ENCODE measurements at places on chromosomes 6 and 20.

DNA sequence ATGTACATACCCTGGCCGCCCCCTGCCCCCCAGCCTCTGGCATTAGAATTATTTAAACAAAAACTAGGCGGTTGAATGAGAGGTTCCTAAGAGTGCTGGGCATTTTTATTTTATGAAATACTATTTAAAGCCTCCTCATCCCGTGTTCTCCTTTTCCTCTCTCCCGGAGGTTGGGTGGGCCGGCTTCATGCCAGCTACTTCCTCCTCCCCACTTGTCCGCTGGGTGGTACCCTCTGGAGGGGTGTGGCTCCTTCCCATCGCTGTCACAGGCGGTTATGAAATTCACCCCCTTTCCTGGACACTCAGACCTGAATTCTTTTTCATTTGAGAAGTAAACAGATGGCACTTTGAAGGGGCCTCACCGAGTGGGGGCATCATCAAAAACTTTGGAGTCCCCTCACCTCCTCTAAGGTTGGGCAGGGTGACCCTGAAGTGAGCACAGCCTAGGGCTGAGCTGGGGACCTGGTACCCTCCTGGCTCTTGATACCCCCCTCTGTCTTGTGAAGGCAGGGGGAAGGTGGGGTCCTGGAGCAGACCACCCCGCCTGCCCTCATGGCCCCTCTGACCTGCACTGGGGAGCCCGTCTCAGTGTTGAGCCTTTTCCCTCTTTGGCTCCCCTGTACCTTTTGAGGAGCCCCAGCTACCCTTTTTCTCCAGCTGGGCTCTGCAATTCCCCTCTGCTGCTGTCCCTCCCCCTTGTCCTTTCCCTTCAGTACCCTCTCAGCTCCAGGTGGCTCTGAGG lies 7.6 kb downstream of the CDKN1A start:
- no peak for DNase-seq

DNA sequence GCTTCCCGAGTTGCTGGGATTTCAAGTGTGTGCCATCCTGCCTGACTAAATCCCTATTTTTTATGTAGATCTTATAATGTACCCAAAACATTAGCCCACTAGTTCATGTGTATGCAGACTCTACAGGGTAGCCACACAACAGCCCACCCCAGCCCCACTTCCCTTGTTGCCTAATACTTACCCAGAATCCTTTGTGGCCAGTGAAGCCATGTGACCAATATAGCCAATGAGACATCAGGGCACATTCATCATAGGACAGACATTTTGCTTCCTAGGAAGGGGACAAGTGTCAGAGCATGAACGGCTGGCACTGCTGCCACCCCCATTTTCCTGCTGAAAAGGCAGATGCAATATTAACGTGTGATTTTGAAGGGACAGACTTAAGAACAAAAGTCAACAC lies 36.0 kb upstream of the TCP11 start:
- no peak for DNase-seq

DNA sequence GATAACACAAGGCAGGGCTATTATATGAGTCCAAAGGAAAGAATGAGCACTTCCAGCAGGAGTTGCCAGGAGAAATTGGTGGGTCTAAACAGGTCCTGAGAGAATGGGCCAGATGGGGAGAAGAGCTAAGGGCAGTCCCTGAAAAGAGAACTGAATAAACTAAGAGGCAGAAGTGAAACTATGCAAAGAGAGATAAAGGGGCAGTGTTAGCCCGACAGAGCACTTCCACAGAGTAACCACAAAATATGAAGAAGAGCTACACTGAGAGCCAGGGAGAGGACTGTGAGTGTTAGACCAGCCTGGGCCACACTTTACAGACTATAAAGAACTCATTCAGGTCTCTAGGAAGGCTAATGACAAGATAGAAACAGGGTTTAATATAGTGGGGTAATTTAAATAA lies 43.8 kb downstream of the RALGAPA2 start:
- DNase-seq, result peak; percentile 18

GRCh38 chr20:58179083-58179431 lies 49.4 kb downstream of the ANKRD60 start:
- no peak for DNase-seq

DNA sequence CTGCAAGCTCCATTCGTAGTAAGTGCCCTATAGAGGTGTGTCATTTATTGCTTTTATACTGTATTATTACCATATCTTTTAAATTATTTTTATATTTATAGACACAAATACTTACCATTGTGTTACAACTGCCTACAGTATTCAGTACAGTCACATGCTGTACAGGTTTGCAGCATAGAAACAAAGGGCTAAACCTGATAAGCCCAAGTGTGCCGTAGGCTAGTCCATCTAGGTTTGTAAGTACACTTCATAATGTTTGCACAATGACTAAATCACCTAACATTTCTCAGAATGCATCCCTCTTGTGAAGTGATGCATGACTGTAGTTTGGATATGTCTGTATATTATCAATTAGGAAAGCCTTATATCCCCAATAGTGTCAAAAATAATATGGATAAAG lies 122.8 kb downstream of the CLVS2 start:
- DNase-seq, result no peak

DNA sequence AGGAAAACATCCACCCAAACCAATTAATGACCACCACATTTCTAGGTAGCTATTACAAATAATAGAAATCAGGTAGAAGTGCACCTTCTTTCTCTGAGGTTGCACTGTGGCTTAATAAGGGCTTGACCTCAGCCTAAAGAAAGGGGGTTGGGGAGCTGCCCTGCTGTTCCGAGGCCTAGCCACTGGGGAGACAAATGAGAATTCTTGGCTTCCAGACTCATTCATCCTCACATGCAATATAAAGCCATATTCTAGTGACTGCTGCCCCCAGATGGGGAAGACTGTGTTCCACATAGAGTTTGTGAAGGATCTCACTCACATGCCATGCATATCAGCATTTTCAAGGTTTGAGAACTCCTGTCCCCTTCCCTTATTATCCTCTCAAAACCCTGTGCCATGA lies 22.9 kb downstream of the SAYSD1 start:
- no peak for DNase-seq
